ENCODE measurements at places on chromosomes 2 and 18.
A peak's percentile ranks its signal among the peaks of the same experiment; 100 is the strongest.

GRCh38 chr2:170923799-170924198 is 5.3 kb upstream of the GORASP2 start:
- no peak for DNase-seq

GRCh38 chr2:240960309-240960970 is 38.0 kb upstream of the SNED1 start:
- no peak for DNase-seq

- DNase-seq = no peak
These were observed 299.4 kb downstream of the AGAP1 start for GRCh38 chr2:235793163-235793752.

- DNase-seq = no peak
These were observed 427.7 kb upstream of the LYPD1 start for GRCh38 chr2:133097666-133098065.

GRCh38 chr2:162925595-162925994 is 87.0 kb upstream of the KCNH7 start:
- DNase-seq = no peak

DNA sequence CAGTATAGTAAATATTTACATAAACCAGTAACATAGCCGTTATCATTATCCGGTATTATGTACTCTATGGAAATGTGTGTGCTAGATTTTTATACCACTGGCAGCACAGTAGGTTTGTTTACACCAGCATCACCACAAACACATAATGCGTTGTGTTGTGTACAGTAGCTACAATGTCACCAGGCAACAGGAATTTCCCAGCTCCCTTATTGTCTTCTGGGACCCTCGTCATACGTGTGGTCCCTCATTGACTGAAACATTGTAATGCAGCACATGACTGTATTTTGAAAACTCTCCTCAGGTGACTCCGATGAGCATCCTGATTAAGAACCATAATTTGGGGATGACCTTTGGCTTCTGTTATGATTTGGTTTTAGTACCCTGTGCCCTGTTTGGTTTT is 31.3 kb downstream of the EHD3 start:
- DNase-seq = no peak

DNA sequence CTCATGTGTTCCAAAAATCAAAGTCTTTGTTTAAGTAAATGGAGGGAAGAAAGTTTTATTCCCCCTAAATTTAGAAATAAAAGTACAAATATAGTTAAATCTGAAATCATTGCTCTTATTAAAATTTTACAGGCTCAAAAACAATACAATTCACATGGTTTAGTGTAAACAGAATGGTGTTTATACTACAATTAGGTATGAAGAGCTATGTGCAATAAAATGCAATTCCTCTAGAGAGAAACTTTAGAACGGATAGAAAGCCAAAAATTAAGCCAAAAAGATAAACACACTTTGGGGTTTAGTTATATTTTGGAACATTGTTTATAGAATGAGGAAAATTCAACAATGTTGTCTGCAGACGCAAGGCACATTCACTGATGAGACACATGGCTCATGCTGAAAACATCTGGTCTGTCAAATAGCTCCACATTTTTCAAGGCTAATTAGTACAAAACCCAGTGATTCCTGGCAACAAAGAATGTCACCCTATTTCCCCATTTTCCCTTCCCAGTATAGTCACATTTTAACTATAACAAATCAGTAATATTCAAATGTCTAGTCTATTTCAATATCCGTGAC is 103.3 kb downstream of the EXOC6B start:
- no peak for DNase-seq

DNA sequence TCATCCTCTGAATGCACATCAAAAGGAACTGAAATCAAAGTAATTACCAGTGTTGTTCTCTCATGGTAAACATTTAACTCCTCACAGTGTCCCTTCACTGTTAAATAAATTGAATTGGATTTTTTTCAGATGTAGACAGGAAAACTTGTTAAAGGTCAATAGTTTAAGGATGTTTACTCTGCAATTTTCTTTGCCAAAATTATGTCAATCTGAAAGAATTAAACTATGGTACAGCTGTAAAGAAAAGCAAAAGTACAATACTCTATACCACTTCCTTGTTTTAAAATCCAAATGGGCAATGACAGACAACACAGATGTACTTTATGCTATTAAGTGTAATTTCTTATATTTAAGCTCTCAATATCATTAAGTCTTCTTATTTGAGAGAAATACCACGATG is 153.2 kb downstream of the WDPCP start:
- DNase-seq = no peak

DNA sequence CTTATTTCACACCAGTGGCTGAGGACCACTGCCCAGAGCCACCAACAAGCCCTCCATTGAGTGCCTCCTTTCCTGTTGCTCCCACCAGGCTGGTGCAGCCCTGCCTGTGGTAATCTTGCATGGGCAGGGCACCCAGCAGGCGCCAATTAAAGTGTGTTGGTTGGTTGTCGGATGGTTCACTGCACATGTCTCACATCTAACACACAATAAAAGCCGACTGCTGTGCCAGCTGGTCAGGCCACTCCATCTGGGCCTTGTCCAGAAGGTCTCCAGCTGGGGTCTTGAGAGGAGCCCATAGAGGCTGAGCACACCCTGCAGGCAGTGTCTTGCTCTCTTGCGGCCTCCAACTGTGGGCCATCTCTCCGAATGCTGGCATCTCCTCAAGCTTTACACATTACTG is 494.8 kb upstream of the KLHL29 start:
- DNase-seq = peak; percentile 89

GRCh38 chr2:52964916-52965530 is 802.6 kb upstream of the CHAC2 start:
- DNase-seq = no peak

DNA sequence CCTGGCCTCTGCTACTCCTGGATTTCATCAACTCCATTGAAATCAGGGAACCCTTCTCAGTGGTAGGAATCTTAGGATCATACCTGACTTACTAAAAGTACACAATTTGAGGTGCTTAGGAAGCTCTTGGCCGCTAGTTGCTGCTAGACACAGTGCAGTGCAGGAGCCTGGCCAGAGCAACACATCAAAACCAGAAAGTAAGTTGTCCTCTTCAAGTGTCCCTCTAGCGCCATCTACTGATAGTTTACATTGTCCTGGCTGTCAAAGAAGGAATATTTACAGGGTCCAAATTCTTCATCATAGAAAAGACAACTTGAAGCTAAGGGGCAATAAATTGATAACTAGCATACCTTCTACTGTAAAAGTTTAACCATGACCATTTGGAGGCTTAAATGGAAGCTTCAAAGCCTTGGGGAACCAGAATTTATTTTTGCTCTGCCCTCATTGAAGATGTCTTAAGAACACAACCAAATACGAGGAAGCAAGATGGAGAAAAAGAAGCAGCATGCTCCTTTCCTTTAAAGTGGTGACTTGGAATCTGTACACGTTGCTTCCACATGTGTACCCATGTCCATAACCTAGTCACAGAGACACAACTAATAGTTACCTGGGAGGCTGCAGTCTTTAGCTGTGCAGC is 889.1 kb upstream of the GCFC2 start:
- peak; percentile 26 for DNase-seq

GRCh38 chr18:59265974-59266369 is 7.3 kb downstream of the RAX start:
- no peak for DNase-seq

DNA sequence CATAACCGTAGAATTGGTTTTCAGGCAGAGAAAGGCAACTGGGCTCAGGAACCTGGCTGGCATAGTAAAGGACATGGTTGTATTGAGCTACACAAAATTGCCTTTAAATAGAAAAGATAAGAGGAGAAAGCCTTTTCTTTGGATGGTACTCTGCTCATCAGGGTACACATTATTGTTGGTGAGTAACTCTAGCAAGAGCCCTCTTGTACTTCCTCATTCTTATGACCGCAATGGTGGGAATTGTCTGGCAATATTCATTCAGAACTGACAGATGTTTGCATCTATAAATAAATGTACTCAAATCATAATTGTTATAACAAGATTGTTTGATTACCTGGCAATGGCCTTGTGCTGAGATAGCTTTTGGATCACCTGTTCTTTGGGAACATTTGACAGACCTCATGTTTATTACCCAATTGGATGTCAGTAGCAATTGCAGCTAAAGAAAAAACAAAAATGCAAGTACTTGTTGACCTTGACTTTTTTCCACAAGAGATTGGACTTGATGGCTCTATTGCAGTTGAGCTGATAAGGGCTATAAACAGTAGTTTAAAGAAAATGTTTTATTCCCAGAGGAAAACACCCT is 43.9 kb downstream of the MEIS1 start:
- no peak for DNase-seq

DNA sequence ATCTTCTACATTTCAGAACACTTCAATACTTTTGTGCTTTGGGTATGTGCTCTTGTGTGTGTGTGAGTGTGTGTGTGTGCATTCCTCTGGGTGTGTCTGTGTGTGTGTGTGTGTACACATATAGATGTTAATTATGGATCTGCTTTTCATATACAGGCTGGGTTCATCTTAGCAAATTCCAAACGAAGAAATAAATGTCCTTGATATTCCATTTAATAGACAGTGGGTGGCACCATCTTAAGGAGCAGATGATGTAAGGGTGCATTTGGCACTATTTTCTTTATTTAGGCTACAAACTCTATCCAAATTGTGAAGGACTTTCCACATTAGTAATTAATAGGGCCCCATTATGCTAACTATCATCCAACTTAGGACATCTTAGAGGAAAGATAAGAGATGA is 425.8 kb upstream of the POU3F3 start:
- no peak for DNase-seq

GRCh38 chr2:117714110-117714509 is 100.4 kb upstream of the DDX18 start:
- no peak for DNase-seq

DNA sequence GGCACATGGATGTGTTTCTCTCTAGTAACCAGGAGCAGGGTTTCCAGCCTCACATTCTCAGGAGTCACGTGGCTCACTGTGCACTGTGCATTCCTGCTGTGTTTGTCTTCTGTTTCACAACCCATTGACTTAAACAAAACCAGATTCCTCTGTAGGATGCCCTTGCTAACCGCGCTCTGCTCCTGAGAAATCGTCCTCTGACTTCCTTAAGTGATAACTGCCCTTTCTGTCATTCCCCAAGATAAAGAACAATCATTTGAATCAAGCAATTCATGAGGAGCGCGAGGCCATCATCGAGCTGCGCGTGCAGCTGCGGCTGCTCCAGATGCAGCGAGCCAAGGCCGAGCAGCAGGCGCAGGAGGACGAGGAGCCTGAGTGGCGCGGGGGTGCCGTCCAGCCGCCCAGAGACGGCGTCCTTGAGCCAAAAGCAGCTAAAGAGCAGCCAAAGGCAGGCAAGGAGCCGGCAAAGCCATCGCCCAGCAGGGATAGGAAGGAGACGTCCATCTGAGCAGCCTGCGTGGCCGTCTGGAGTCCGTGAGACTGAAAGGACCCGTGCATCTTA is 60.2 kb downstream of the RALBP1 start:
- DNase-seq = no peak

GRCh38 chr2:43766006-43766405 is 7.8 kb upstream of the DYNC2LI1 start:
- no peak for DNase-seq

- DNase-seq = peak; percentile 37
These were observed 115.3 kb downstream of the BCL2L11 start for GRCh38 chr2:111236025-111236424.

GRCh38 chr2:69054431-69054830 is 41.5 kb downstream of the ANTXR1 start:
- no peak for DNase-seq

GRCh38 chr2:238818561-238818960 is 29.3 kb upstream of the TWIST2 start:
- no peak for DNase-seq

DNA sequence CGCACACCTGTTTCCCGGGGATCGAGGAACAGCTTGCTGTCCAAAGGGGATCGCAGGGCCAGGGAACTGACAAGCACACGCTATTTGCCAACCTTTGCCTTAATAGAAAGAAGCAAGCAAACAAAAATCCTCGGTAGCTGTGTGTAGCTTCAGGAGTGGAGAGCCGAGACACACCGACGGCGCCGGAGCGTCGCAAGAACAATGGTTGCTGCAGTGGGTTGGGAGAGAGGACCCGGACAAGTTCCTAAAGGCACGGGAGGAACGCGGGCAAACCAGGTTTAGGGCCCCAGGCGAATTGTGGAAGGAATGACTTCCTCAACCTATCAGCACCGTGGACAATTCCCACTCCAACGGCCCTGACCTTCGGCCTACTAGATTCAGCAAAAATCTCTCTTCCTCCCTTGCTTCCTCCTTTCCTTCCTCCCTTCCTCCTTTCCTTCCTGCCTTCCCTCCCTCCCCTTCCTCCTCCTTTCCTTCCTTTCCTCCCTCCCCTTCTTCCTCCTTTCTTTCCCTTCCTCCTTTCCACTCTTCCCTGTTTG is 4.9 kb upstream of the NEUROD1 start:
- no peak for DNase-seq

GRCh38 chr18:46402396-46402795 is 254.6 kb downstream of the LOXHD1 start:
- DNase-seq = no peak

GRCh38 chr2:55952415-55952814 is 28.8 kb upstream of the EFEMP1 start:
- DNase-seq = no peak

- no peak for DNase-seq
These were observed 63.6 kb downstream of the ZBTB7C start for GRCh38 chr18:48345596-48345995.

GRCh38 chr2:120715353-120715752 is 20.3 kb upstream of the GLI2 start:
- no peak for DNase-seq

DNA sequence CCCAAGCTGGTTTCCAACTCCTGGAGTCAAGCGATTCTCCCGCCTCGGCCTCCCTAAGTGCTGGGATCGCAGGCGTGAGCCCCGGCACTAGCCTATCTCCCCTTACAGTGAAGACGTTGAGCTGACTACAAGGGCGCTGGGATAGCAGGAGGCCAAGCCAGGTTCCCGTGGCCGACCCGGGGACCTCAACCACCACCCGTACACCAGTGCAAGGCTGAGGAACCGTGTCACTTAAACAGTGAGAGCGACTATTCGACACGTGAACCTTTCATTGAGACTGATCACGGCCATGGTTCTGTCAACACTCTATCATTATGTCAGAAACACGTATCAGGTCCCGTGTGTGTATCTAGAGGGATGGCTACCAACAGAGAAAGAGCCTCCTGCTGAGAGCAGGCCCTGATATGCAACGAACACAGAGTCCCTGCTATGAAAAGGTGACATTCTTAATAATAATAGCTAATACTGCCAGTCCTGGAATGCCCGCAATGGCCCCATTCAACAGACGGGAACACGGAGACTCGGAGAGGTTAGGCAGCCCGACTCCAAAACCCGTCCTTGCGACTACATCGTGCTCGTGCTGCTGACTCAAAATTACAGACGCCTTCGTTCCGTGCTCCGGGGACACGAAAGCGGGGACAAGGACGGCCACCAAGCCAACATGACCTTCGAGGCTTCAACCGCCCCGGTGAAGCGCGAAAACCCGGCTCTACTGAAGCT is 833 bp downstream of the AFG3L2 start:
- no peak for DNase-seq

GRCh38 chr2:207154556-207155510 is 10.9 kb downstream of the KLF7 start:
- no peak for DNase-seq

GRCh38 chr2:180360283-180360618 is 353.2 kb upstream of the CWC22 start:
- DNase-seq = no peak

GRCh38 chr2:30666266-30666874 is 140.9 kb downstream of the CAPN13 start:
- DNase-seq = peak; percentile 75

GRCh38 chr2:134324430-134324829 is 70.6 kb downstream of the MGAT5 start:
- no peak for DNase-seq
